ENCODE measurements at places on chromosomes 3 and 15.

- no peak overlapping the region for H3K4me3 ChIP-seq
- H3K36me3 ChIP-seq = no peaks in the 10 kb centered on the region
- no peak for DNase-seq
These were observed 68.1 kb downstream of the CRYGS start for GRCh38 chr3:186476044-186476468.

GRCh38 chr3:11384074-11384473 lies 111.9 kb downstream of the ATG7 start:
- H3K27ac ChIP-seq = no peak overlapping the region
- peaks cover 9% of the 10 kb centered on the region for H3K36me3 ChIP-seq
- no peaks in the 10 kb centered on the region for H3K27me3 ChIP-seq
- no peak for DNase-seq
- no peaks in the 10 kb centered on the region for H3K4me1 ChIP-seq

GRCh38 chr3:82641701-82642100 lies 880.3 kb upstream of the GBE1 start:
- no peaks in the 10 kb centered on the region for H3K27me3 ChIP-seq
- H3K4me3 ChIP-seq = no peak overlapping the region
- H3K36me3 ChIP-seq = no peaks in the 10 kb centered on the region
- H3K27ac ChIP-seq = no peak overlapping the region
- no peak for DNase-seq
- no peaks in the 10 kb centered on the region for H3K4me1 ChIP-seq

DNA sequence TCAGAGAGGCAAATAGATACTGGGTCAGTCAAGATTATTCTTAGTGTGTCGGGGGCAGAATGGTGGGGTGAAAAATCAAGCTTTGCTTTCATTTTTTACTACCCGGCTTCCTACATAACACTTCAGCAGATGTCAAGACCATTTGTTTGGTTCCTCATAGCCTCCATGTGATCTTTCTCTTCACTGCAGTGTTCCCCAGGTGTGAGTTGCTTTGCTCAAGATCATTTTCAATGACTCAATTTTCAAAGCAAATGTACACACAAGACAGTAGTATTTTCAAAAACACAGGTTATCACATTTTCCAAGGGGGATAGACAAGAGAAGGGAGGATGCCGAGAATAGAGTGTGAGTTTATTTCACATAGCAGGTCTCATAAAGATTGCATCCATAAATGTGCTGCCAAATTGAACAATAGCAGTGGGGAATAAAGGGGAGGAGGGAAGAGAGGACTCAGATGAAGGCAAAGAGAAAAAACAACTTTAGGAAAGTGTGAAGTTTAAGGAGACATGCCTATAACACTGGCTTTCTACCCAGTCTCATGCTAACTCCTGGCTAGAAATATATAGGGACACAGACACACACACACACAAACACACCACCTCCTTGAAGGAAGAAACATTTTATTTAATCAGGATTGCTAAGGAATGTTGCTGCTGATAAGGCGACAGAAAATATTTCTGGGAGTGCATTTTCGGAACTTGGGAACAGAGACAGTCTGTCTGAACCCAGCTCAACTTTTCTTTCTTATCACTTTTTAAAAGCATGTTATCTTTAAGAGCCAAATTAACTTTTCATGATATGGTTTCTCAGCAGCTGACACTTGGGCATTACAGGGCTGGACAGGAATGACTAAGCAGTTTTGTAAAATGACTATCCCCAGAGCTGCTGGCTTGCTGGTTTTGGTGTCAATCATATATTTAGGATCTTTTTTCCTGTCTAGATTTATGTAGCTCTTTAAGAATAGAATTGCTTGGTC lies 402.4 kb downstream of the RBMS3 start:
- no peak overlapping the region for H3K27ac ChIP-seq
- peaks cover 12% of the 10 kb centered on the region for H3K4me1 ChIP-seq
- no peaks in the 10 kb centered on the region for H3K27me3 ChIP-seq
- no peak overlapping the region for H3K4me3 ChIP-seq
- no peaks in the 10 kb centered on the region for H3K36me3 ChIP-seq

GRCh38 chr3:190552969-190553759 lies 39.3 kb downstream of the IL1RAP start:
- no peak overlapping the region for H3K27ac ChIP-seq
- no peaks in the 10 kb centered on the region for H3K4me1 ChIP-seq
- no peak for DNase-seq
- H3K27me3 ChIP-seq = no peaks in the 10 kb centered on the region

DNA sequence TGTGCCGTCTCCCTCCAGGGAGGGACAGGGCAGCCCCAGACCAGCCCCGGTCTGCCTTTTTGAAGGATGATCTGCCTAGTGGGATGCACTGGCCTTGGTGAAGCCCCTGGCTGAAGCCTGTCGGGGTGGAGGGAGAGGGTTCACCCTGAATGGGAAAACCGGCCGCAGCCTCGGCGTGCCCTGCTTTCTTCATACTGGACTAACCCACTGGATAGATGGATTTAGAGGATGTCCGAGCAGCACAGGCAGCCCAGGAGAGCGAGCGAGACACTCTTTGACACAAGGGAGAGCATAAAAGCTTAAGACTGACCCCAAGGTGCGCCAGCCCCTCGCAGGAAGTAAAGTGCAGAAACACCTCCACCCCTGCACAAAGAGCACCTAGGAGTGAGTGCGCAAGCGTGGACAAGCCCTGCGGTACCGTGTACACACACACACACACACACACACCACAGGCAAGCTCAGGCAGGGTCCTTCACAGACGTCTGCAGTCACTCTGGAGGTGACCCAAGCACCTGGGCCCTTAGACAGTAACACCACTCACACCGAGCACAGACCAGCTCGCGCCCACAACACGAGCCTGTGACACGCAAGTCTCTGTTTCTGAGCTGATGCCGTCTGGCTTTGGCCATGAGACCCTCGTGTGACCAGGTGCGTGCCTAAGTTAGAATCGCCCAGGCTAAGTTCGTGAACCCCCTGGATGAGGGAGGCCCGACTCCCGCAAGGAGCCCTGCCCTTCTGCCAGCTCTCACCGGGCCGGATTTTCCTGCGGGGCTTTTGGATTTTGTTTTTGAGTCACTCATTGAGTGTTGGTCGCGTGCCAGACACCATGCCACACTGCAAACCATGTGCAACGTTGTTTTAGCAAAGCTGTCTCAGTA lies 11.3 kb downstream of the SEMA4B start:
- no peak for DNase-seq
- no peak overlapping the region for H3K4me3 ChIP-seq

GRCh38 chr3:116230431-116231020 lies 214.8 kb downstream of the LSAMP start:
- no peaks in the 10 kb centered on the region for H3K36me3 ChIP-seq
- DNase-seq = no peak
- no peaks in the 10 kb centered on the region for H3K27me3 ChIP-seq
- H3K27ac ChIP-seq = no peak overlapping the region
- no peaks in the 10 kb centered on the region for H3K4me1 ChIP-seq

DNA sequence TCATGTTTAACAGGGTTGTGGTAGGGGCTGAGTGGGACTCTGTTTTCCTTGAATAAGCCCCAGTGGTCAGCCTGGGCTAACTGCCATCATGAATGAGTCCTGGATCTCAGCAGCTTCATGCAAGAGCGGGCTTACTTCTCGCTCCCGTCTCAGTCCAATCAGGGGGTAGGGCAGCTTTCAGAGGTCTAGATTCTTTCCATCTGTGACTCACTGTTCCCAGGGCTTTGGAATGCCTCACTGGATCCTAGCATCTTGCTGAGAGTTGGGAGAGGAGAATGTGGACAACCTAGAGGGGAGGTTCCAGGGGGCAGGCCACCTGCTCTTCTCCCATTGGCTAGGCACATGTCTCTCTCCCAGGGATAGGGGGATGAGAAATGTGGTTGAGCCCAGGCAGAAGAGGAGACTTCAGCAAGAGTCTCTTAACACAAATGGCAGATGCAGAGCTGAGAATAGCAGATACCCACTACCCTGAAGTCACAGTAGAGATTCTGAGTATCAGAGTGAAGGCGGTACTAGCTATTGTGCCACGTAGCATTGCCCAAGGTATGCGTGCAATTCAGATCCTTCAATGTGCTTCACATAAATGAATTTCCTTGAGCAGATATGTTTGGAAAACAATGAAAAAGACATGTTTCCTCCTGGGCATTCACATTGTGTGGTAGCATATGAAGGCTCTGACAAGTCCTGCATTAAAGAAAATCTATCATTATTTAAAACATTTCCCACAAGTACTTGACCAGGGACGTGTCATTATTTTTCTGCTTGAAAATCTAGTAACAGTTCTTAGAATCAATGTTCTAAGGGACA lies 257.7 kb upstream of the PROK2 start:
- DNase-seq = no peak
- H3K27me3 ChIP-seq = peaks cover 3% of the 10 kb centered on the region
- no peaks in the 10 kb centered on the region for H3K36me3 ChIP-seq

DNA sequence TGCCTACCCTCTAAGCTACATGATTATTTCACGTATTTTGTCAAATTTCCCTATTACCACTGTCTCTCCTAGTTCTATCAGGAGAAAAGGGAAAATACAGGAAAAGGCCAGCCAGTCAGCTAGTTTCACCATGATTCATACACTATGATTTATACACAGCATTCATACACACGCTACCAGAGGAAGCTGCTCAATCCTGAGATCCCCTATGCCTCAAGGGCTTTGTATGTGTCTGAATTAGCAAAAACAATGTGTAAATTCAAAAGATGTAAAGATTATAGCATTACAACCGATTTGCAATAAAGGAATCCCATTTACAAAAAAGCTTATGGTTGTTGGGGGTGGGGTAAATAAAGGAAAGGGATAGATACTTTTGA lies 3.1 kb upstream of the ACKR4 start:
- H3K27ac ChIP-seq = no peak overlapping the region
- H3K4me1 ChIP-seq = peaks cover 3% of the 10 kb centered on the region
- no peak overlapping the region for H3K4me3 ChIP-seq

- H3K27ac ChIP-seq = no peak overlapping the region
- H3K4me3 ChIP-seq = no peak overlapping the region
- no peaks in the 10 kb centered on the region for H3K36me3 ChIP-seq
- peaks cover 13% of the 10 kb centered on the region for H3K4me1 ChIP-seq
These were observed 32.4 kb downstream of the CD200R1L start for GRCh38 chr3:112814266-112814665.

All from activated naive CD4-positive, alpha-beta T cell treated with anti-CD3 and anti-CD28 coated beads, Interleukin-2, amount 10 ng/mL, durations not matched to agents 7 days and 5 days (primary cell).